Stimulated activated CD4-positive, alpha-beta T cell treated with anti-CD3 and anti-CD28 coated beads, Interleukin-1b, Interleukin-23, amount 100 ng/mL, for 1 hour (primary cell): ENCODE measurements at places on chromosomes 11 and 22.

- DNase-seq, result no peak
These were observed 19.4 kb upstream of the DGKZ start for GRCh38 chr11:46327829-46328228.

- DNase-seq, result no peak
These were observed 35.9 kb upstream of the MUC15 start for GRCh38 chr11:26607725-26608506.

DNA sequence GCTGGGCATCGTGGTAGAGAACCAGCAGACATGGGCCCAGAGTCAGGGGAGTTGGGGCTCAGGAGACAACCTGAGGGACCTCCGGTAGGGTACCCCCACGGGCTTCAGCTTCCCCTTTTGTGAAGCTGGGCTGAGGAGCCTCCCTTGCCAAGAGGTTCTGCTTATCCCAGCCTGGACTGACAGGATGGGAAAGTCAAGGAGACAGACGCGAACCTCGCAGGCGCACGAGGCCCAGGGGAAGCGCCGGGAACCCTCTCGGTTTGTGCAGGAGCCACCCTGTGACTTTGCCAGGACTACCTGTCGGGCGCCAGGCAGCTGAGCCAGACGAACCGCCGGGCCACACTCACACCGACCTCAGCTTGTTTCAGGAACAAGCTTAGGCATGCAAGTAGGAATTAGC is 566.1 kb downstream of the BRD1 start:
- DNase-seq, result no peak

DNA sequence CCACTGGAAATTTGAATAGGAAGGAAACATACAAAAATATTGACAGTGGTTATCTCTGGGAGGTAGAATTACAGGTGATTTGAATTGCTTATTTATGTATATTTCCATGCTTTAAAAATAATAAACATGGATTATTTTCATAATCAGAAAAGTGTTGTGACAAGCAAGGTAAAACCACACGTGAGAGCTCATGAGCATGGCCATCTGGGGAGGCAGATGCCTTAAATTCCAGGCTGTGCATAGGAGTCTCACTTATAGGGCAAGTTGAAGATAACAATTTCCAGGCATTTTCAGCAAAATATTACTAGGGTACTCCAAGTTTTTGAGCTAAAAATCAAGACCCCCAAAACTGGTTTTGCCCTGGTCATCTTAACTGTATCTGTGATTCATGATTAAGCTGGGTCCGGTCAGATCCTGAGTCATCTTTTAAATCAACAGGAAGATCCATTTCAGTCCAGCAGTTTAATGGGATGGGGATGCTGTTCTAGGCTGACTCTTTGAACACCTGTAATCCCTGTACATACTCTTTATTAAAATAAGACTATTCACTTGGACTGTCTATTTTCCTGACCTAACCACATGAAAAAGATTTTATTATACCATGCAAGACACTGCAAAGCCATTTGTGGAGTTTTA is 115.8 kb upstream of the NARS2 start:
- no peak for DNase-seq
